ENCODE measurements at places on chromosomes 6 and 20.

DNA sequence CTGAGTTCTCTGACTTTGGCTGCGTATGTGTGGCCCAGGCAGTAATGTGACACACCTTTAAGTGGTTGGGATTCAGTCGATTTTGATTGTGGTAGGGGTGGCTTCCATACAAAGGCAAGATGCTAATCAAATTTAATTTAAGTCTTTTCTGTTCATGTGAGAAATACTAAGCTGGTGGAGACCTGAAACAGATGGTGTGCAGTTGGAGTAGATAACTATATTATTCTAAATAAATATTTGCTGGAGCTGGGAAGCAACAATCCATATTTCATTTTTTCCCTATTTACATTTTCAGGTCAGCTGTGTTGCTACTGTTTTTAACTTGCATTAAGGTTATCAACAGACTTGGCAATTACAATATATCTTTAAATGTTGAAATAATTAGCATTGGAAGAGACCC lies 67.4 kb upstream of the C20orf144 start:
- H3K27ac ChIP-seq, result no peak overlapping the region
- H3K4me1 ChIP-seq, result no peaks in the 10 kb centered on the region
- H3K27me3 ChIP-seq, result no peaks in the 10 kb centered on the region
- no peak overlapping the region for H3K4me3 ChIP-seq
- no peak for DNase-seq

GRCh38 chr6:35713006-35713767 lies 23.6 kb upstream of the ARMC12 start:
- no peak overlapping the region for H3K4me3 ChIP-seq
- no peaks in the 10 kb centered on the region for H3K36me3 ChIP-seq
- DNase-seq, result peak; percentile 7
- H3K27ac ChIP-seq, result no peak overlapping the region
- peaks cover 7% of the 10 kb centered on the region for H3K4me1 ChIP-seq

- H3K4me1 ChIP-seq, result no peaks in the 10 kb centered on the region
- H3K4me3 ChIP-seq, result no peak overlapping the region
- H3K27ac ChIP-seq, result no peak overlapping the region
- no peaks in the 10 kb centered on the region for H3K27me3 ChIP-seq
- DNase-seq, result no peak
These were observed 12.0 kb downstream of the RTN4IP1 start for GRCh38 chr6:106617302-106617701.

DNA sequence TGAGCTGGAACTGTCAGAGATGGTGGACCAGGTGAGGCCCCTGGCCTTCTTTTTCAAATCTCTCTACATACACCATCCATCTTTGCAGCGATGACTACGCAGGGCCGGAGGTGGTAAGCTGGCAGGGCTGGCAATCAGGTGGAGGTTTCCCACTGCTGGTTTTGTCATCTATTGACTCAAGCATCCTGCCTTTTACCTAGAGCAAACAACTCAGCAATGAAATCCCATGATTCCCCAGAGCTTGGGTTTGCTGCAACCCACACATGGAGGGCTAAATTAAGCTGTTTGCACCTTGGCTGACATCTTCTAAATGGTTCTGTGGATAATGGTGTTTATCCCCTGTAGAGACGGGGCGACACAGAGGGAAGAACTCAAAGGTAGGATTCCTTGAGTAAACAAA lies 170.2 kb downstream of the SCP2D1 start:
- no peaks in the 10 kb centered on the region for H3K27me3 ChIP-seq
- DNase-seq, result no peak
- H3K36me3 ChIP-seq, result no peaks in the 10 kb centered on the region
- H3K4me1 ChIP-seq, result peaks cover 19% of the 10 kb centered on the region
- peak overlapping the region; percentile 68 for H3K27ac ChIP-seq
- H3K4me3 ChIP-seq, result no peak overlapping the region

GRCh38 chr6:15308435-15309213 lies 62.8 kb downstream of the JARID2 start:
- no peak overlapping the region for H3K4me3 ChIP-seq
- DNase-seq, result no peak
- H3K27me3 ChIP-seq, result no peaks in the 10 kb centered on the region
- H3K4me1 ChIP-seq, result peaks cover 8% of the 10 kb centered on the region
- H3K27ac ChIP-seq, result no peak overlapping the region

DNA sequence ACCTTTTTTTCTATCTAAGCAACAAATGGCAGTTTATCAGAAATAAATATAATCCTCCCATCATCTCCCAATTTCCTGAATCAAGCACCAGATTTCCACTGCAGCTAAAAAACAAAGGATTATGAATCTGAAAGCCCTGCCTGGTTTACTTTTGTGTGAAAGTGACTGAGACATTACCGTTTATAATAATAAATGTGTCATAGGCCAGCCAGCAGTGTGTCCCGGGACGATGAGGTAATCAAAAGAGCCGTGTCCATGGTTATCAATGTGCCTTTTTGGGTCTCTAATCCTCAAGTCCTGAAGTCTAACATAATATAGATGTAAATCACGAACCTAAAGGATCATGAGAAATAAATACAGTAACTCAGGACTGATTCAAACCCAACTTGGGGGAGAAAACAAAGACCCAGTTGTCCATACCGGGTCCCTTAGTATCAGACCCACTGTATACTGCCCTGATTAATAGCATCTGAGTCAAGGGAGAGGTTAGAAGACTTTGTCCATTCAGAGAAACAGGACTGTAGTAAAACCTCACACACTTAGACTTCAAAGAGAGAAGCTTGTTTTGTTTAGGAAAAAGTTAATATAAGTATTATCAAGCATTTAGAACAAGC lies 149.1 kb downstream of the SASH1 start:
- no peak for DNase-seq
- H3K36me3 ChIP-seq, result no peaks in the 10 kb centered on the region
- no peaks in the 10 kb centered on the region for H3K27me3 ChIP-seq
- H3K4me1 ChIP-seq, result peaks cover 6% of the 10 kb centered on the region
- H3K4me3 ChIP-seq, result no peak overlapping the region

- H3K27ac ChIP-seq, result no peak overlapping the region
- peaks cover 2% of the 10 kb centered on the region for H3K4me1 ChIP-seq
- no peaks in the 10 kb centered on the region for H3K36me3 ChIP-seq
- no peaks in the 10 kb centered on the region for H3K27me3 ChIP-seq
These were observed 352.1 kb upstream of the SOX4 start for GRCh38 chr6:21241231-21242130.

- no peak overlapping the region for H3K27ac ChIP-seq
- no peaks in the 10 kb centered on the region for H3K36me3 ChIP-seq
- H3K4me1 ChIP-seq, result no peaks in the 10 kb centered on the region
- no peak overlapping the region for H3K4me3 ChIP-seq
- no peaks in the 10 kb centered on the region for H3K27me3 ChIP-seq
These were observed 16.8 kb downstream of the POFUT1 start for GRCh38 chr20:32224463-32224862.

DNA sequence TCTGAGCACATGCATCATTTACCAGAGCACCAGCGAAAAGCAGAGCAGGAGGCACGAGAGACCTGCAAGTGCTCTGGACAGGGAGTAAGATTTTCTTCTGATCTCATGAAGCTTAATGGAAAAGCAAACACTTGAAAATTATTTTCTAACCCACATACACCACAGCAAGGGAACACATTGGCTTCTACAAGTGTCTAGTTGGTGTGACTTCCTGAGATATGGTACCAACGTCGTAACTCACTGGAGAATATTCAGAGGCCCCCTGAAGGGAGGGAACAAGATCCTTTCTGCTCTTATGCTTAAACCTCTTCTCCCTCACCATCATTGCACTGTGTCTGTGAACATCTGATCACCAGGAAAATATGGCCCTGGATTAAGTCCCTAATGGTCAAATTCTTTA lies 48.6 kb downstream of the PSMB1 start:
- no peaks in the 10 kb centered on the region for H3K36me3 ChIP-seq
- no peaks in the 10 kb centered on the region for H3K4me1 ChIP-seq
- H3K4me3 ChIP-seq, result no peak overlapping the region
- no peak overlapping the region for H3K27ac ChIP-seq
- DNase-seq, result no peak

DNA sequence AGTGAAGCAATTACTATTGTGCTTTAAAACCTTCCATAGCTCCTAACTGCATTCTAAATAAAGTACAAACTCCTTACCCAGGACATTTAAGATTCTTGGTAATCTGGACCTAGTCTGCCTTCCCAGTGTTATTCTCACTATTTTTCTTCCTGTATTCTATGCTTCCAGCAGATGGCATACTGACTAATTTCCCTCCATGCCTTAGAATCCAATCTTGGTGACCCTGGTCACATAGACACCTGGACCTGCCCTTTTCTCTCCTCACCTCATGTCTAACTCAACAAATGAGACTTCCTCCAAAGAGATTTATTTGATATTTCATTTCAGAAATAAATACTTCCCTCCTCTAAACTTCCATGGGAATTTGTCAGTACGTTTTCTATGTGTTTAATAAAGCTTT lies 25.8 kb downstream of the ROS1 start:
- no peak overlapping the region for H3K27ac ChIP-seq
- DNase-seq, result no peak
- H3K4me1 ChIP-seq, result no peaks in the 10 kb centered on the region

DNA sequence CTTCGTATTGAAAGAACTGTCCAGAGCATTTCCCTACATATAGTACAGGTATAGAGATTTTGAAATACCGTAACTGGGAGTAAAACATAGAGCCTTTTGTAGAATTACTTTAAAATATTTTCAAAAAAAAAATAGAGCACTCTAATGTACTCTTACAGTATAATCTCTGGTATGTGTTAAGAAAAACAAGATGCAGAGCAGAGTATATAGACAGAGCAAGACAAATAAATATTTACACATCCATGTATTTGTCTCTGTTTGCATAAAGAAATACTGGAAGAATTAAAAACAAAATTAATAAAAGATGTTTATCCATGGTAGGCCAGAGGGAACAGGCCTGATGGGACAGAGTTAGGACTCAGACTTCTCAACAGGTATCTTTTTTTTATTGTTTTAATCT lies 28.0 kb upstream of the SUMO4 start:
- H3K27me3 ChIP-seq, result no peaks in the 10 kb centered on the region
- no peaks in the 10 kb centered on the region for H3K4me1 ChIP-seq
- H3K4me3 ChIP-seq, result no peak overlapping the region
- DNase-seq, result no peak
- H3K36me3 ChIP-seq, result no peaks in the 10 kb centered on the region
- H3K27ac ChIP-seq, result no peak overlapping the region

- H3K4me3 ChIP-seq, result no peak overlapping the region
- H3K4me1 ChIP-seq, result no peaks in the 10 kb centered on the region
- no peak overlapping the region for H3K27ac ChIP-seq
These were observed 7.7 kb upstream of the MYB start for GRCh38 chr6:135173242-135173988.

GRCh38 chr6:157461000-157461915 lies 80.3 kb downstream of the ZDHHC14 start:
- no peaks in the 10 kb centered on the region for H3K36me3 ChIP-seq
- no peaks in the 10 kb centered on the region for H3K4me1 ChIP-seq
- no peak overlapping the region for H3K27ac ChIP-seq
- no peak for DNase-seq
- no peak overlapping the region for H3K4me3 ChIP-seq

GRCh38 chr20:22692119-22692475 lies 107.7 kb upstream of the FOXA2 start:
- H3K27me3 ChIP-seq, result no peaks in the 10 kb centered on the region
- peak overlapping the region; percentile 7 for H3K4me3 ChIP-seq
- H3K36me3 ChIP-seq, result no peaks in the 10 kb centered on the region
- peaks cover 5% of the 10 kb centered on the region for H3K4me1 ChIP-seq

DNA sequence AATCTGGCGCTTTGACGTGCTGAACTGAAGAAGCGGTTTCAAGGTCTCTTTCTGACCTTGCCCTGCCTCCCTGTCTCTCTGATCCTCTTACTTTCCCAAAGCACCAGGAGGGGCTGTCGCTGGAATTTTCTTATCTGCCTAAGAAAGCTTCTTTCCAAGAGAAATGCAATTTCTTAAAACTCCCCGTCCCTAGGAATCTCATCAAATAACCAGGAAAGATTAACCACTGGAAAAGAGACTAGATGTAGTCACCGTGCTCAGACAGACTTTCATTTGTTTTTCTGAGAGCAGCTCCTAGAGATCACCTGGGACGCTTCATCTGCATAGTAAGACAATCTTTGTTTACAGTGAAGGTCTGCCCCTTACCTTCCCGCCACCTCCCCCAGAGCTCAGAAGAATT lies 38.6 kb downstream of the PDYN start:
- H3K4me1 ChIP-seq, result no peaks in the 10 kb centered on the region
- no peak overlapping the region for H3K4me3 ChIP-seq
- H3K27me3 ChIP-seq, result no peaks in the 10 kb centered on the region
- DNase-seq, result no peak
- H3K36me3 ChIP-seq, result no peaks in the 10 kb centered on the region
- H3K27ac ChIP-seq, result no peak overlapping the region

DNA sequence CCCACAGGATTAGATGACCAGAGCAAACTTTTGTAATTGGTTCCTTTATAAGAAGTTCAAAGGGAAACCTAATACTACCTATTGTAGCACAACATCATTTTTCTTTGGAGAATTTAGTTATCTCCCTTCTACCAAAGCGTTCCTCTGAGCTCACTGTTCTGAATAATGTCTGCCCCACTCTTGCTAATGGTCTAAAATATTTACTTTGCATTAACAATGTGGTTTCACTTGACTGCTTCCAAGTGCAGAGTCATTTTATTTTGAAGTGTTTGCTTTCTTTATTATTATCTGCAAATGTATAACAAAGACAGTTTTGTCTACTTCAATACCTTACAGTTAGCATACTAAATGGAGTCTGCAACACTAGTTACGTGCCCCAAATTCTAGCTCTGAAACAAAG lies 15.0 kb downstream of the TRAPPC3L start:
- no peak overlapping the region for H3K4me3 ChIP-seq
- peaks cover 2% of the 10 kb centered on the region for H3K4me1 ChIP-seq
- H3K27ac ChIP-seq, result no peak overlapping the region
- no peaks in the 10 kb centered on the region for H3K27me3 ChIP-seq
- no peaks in the 10 kb centered on the region for H3K36me3 ChIP-seq

DNA sequence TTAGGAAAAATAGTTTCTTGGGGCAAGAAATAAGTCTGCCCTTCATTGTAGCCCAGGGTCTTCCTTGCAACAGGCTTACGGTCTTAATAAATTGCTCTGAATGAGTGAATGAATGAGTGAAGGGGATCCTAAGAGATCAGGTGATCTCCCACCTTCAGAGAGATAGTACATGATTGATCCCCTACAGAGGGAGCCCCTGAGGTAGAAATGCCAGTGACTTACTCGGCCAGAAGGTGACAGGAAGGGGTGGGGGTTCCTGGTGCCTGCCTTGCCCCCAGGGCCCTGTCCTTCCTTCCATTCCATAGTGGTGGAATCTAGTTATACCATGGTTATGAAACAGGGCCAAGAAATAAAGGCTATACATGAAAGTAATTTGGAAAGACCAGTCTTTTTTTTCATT lies 215.3 kb upstream of the SSTR4 start:
- no peaks in the 10 kb centered on the region for H3K4me1 ChIP-seq
- no peak for DNase-seq
- H3K27ac ChIP-seq, result no peak overlapping the region
- no peaks in the 10 kb centered on the region for H3K36me3 ChIP-seq
- no peaks in the 10 kb centered on the region for H3K27me3 ChIP-seq
- no peak overlapping the region for H3K4me3 ChIP-seq

DNA sequence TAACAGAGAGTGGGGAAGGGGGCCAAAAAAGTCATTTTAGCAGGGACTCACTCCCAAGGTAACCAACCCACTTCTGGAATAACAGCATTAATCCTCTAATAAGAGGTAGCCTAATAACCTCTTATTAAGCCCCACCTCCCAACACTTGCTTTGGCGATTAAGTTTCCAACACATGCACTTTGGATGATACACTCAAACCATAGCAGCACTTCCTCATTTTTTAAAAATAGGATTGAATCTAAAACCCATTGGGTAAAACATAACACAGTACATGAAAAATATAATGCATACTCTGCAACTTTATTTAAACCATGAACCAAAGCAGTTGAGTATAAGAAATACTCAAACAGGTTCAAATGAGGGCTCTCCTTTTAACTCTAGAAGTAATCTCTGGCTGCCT lies 318.3 kb downstream of the HACE1 start:
- no peak for DNase-seq
- H3K4me1 ChIP-seq, result no peaks in the 10 kb centered on the region
- no peak overlapping the region for H3K27ac ChIP-seq
- no peak overlapping the region for H3K4me3 ChIP-seq
